ENCODE measurements at places on chromosomes 5 and 9.

DNA sequence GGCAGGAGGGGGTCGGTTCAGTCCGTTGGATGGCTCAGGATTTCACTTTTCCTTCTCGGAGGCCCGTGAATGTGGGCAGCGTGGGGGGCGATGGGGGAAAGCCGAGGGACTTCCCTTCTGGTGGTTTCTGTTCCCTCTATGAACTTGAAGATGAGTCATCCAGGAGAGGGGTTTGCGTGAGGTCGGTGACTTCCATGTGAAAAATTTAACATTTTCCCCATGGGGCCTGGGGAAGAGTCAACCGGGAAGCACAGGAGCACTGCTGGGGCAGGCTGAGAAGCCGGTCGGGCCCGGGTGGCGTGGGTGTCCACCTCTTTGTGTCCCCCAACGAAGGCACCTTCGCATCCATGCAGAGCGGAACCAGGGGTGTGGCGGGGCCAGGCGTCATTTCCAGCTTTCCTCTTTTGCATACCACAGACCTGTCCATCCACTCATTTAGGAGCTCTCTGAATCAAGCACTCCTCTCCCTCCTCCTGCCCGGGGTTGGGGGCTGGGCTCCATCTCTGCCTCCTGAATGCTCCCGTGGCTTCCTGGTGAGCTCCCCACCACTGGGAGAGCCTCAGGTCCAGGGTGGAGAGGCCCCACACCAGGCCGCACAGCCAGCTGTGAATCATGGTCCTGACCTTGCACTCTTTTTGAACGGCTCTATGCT, 68.4 kb downstream of the ANKRD33B start:
- DNase-seq: peak; percentile 39

DNA sequence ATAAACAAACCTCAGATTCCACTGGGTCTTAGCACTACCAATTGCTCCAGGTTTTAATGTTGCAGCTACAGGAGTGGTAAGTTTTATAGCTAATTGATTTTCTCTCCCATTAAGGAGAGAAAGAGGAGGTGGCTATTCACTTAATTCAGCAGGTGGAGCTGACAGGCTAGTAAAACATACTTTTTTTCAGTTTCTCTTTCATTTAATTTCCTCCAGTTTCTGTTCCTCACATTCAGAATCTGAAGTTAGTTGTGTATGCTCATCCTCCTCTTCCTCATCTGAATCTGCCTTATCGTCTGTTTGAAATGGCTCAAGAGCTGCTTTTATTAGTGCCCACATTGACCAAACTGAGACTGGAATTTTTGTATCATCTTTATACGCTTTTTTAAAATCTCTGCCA, 98.0 kb downstream of the PLPPR1 start:
- DNase-seq: no peak

DNA sequence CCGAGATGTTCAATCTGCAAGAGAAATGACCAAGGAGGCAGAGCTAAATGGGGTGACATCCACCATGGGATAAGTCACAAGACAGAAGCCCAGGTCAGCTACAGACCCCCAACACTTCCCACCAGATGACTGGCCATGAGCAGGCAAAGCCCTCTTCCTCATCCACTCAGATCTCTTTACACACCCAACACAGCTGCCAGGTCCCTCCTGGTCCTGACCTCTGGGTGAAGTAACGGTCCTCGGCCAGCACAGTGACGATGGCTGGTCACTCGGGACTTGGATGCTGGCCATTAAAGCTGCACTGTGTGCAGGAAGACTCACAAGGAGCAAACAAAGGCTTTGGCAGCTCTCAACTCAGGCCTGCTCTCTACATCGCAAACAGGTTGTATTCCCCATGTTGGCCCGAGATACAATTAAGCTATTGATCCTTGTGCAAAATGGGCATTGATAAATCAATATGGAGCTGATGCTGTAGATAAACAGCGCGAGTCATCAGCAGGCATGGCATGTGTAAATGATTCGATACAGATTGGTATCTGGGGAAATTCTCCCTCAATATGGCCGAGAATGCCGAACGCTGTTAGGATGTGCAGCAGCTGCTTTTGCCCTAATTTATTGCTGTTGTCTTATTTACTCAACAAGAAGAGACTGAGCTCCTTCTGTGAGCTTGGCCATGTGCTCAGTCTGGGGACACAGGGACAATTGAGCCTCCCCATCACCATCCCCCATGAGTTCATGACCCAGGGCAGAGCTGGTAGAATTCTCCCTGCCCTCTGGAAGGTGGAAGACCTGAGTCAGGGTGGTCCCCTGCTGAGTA, 98.7 kb downstream of the C5orf15 start:
- no peak for DNase-seq

DNA sequence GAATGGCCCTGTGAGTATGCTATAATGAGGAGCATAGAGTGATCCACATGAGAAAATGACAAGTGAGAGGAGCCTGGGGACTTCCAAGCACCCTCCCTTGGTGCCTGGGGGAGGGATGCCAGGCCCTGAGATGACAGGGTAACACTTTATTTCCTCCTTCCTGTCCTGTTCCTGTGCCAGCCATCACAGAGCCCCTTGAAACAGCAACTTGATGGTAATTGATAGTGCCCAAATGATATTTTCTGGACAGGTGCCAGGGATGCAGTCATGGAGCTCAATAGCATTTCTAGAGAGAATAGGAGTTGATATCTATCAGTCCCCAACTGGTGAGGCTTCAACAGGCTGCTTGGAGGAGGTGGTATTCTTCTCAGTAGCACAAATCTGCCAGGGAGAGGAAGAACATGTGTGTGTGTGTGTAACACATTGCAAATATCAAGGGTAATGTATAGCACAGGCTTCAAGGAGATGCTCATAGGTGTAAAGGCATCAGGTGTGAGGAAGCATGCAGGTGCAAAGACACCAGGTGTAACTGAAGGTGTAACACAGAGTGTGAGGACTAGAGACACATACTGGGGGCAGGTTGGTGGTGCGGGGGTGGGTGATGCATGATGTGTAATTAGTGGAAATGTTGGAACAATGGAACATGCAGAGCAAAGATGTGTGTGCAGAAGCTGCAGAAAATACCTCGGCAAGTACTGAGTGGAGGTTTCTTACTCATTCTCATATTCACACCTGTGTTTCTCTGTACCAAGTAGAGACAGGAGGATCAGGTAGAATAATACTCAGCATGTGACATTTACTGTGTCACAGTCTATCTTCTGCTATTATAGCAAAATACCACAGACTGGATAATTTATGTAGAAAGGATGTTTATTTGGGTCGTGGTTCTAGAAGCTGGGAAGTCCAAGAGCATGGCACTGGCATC, 18.1 kb upstream of the WWC1 start:
- DNase-seq: no peak

DNA sequence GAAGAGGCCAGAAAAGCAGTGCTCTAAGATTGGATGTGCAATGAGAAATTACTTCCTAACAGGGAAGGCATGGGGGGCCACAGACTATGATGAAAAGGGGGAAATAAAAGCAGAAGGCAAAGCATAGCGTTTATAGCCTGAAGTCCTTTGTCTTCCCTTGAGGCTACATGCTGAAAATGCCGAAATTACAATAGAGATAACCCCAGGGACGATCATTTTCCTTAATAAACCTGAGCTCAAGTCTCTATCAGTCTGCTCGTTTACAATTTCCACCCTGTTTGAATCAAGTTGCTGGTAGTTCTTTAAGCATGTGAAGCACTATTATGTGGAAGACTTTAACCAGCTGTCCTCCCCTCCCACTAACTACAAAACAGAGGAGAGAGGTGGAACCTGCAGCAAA, 60.4 kb downstream of the FREM1 start:
- no peak for DNase-seq

DNA sequence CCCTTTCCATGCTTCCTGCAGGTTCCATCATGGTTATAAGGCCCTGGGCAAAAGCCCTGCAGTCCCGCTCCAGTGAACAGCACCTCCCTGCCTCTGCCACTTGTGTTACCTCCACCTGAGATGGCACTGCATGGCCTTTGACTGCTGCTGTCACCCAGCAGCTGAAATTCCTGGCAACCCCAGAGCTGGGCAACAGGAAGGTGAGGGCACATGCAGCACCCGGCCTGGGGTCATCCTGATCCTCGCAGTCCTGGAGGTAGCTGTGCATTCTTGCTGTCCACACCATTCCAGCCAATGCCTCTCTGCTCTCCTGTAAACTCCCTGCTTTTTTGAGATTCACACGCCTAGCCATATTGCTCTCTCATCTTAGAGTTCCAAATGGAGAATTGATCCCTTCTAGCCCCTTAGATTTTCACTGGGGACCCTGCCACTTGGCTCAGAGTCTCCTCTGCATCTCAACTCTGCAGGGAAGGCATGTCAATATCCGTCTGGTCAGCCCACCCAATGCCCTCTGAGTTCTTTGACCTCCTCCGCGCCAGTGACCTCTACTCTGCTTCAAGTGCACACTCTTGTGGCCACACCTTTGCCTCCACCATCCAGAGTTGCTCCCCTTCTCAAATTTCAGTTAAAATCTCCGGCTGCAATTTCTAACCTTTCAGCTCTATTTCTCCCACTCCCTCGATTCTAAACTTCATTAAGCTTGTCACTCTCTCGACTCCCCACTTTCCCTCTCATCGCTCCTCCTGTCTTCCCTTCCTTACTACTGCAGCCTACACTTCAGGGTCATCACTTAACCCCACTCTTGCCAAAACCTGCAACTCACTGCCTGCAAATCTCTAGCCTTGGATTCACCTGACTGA, 93.4 kb downstream of the ANKH start:
- no peak for DNase-seq

GRCh38 chr5:96753848-96754247, 53.9 kb downstream of the ERAP1 start:
- DNase-seq: no peak

DNA sequence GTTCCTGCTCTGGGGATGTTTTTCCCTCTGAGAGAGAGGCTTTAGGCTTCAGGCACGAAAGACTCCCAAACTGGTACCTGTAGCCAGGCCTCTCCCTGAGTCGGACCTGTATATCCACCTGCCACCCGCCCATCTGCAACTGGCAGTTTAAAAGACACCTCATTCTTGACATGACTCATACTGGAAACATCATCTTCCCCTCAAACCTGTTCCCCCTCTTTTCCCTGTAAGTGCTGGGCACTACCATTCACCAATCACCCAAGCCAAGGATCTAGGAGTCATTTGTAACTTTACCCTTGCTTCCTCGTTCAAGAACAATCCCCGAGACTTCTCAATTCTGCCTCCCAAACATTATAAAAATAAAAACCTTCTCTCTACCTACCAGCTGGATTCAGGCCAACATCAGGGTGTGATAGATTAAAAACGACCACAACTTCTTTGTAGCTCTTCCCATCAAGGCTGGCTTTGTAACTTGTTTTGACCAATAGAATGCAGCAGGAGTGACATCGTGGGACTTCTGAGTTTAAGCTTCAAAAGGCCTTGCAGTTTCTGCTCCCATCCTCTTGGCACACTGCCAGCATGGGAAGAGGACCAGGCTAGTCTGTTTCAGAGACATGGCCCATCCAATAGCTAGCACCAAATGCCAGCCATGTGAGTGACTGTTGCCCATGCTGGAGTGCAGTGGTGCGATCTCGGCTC, 1.8 kb upstream of the WDR31 start:
- no peak for DNase-seq

- no peak for DNase-seq
Measured at GRCh38 chr5:142821733-142822487, 51.7 kb downstream of the ARHGAP26 start.

GRCh38 chr9:31034311-31034710, 1350.1 kb upstream of the ACO1 start:
- no peak for DNase-seq

DNA sequence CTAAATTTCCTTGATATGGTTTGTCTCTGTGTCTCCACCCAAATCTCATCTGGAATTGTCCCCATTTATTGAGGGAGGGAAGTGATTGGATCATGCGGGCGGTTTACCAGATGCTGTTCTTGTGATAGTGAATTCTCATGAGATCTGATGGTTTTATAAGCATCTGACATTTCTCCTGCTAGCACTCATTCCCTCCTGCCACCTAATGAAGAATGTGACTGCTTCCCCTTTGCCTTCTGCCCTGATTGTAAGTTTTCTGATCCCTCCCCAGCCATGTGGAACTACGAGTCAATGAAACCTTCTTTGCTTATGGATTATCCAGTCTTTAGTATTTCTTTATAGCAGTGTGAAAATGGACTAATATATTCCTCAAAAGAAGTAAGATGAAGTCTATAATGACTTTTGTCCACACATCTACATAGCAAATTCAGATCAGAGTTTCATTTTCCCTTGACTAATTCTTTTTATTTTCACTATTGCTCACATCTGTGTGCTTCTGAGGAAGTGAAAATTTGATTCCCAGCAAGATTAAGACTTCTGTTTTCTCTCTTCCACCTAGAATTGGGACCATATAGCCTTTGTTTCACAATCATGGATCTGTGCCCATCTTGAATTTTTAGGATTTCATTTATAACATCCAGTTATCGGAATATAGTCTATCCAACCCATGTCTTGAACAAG, 393.5 kb downstream of the DMAC1 start:
- no peak for DNase-seq

DNA sequence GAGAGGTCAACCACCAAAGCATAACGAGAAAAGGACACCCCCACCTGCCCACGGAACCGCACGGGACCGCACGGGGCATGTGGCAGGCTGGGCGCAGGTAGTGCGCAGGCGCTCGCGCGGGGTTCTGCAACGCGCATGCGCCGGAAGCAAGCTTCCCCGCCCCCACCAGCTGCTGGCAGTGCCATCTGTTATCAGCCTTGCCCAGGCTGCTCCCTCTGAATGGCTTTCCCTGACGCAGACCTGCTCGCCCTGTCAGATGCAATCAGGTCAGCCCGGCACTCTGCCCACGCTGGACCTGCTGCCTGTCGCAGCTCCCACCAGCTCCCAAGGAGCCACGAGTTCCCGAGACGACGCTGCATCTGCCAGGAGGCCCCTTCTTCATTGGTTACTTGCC, 22.8 kb downstream of the PTCH1 start:
- DNase-seq: peak; percentile 3

DNA sequence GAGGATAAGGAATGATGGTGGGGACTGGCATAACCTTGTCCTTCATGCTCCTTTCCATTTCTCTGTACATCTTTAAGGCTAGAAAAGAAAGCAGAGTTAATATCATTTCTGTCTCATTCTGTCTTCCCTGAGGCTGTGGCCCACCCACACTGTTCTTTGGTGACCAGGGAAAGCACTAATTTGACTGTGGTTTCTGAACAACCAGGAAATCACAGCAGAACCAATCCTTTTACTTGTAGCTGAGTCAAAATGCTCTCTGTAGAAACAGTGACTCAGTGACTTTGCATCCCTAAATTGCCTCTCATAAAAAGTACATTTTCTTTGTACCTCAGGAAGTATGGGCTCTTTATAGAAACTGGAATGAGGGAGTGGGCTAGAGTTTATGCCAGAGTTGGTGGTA, 28.1 kb downstream of the IL33 start:
- DNase-seq: no peak

DNA sequence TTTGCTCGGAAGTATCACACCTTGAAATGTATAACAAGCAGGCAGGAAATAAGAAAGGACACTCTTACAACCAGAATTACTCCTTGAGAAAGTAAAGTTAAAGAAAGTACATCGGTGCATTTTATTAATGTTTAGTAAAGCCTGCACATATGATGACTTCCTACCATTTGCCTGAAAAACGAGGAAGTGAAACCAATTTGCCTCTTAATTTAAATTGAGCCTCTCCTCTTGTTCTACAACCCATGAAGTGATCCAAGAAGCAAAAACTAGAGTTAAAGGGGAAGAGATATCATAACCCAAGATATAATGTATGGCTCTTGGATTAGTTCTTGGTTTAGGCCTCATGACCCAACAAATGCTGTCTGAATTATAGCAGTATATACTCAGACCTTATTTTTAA, 95.6 kb downstream of the GNAQ start:
- DNase-seq: no peak

All from stimulated activated CD8-positive, alpha-beta memory T cell treated with anti-CD3 and anti-CD28 coated beads, Interleukin-7, amount 100 ng/mL, for 48 hours (primary cell).